AG08395 (cell line): ENCODE measurements at places on chromosomes 2 and 18.
A peak's percentile ranks its signal among the peaks of the same experiment; 100 is the strongest.

- no peak for DNase-seq
Measured at GRCh38 chr2:289362-290089, 1.6 kb upstream of the ALKAL2 start.

DNA sequence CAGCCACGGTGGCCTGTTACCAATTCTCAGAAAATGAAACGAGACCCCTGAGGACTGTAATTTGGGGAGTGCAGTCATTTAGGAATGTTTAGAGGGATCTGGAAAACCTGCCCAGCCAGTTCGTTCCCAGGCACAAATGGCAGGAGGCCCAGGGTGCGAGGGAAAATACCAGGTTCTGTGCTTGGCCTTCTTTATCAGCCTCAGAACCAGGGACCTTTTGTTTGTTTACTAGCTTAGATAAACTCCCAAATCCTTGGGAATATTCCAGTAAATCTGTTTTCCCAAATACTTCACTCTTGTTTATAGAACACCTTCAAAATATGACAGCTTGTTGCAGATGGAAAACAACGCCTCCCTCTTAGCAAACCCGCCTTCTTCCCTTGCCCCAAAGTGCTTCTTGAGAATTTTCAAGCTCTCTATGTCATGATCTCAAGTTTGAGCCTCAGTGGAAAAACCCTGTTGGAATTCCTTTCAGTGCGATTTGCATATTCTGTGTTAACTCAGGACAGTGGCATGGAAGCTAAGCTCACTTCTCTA is 400.3 kb upstream of the SMIM21 start:
- no peak for DNase-seq

DNA sequence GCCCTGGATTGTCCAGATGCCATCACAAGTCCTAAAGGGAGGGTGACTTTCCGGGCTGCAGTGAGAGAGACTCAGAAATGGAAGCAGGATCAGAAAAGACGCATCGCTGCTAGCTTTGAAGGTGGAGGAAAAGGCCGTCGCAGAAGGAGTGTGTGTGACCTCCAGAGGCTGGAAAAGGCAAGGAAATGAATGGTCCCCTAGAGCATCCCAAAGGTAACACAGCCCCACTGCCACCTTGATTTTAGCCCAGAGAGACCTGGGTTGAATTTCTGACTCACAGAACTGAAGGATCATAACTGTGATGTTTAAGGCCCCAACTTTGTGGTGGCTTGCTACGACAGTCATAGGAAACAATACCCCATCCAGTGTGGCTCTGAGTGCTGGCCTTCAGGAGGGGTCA is 8.6 kb upstream of the NCK2 start:
- DNase-seq, result no peak

DNA sequence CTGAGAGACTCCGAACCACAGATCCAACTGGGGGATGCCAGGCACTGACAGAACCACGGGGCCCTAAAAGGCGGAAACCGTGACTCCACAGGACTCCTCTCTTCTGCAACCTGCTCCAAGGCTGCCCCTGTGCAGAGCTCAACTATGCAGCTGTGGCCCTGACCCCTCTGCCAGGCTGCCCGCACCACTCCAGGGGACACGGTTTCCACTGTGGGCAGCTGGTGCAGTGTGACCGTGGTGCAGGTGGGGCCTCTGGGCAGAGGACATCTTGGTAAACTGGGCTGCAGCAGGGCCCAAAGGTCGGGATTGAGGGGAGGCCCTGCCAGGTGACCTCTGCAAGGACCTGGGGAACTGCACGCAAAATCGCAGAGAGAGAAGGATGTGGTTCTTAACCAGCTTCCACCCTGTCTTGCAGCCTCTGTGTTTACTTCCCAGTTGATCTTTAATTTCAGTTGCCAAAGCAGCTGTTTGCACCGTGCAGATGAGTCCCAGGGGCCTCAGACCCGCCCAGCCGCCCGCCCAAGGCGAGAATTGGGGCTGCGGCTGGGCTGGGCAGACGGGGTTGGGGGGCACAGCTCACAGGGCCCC is 104.6 kb upstream of the CTDP1 start:
- DNase-seq, result no peak

- no peak for DNase-seq
Measured at GRCh38 chr2:164794432-164795231, 47.0 kb downstream of the COBLL1 start.

- DNase-seq, result peak; percentile 41
Measured at GRCh38 chr2:222753251-222753824, 81.9 kb downstream of the MOGAT1 start.

- DNase-seq, result no peak
Measured at GRCh38 chr2:55636831-55637230, 19.4 kb upstream of the PPP4R3B start.
